ENCODE measurements at places on chromosomes 12 and 14.

GRCh38 chr12:75665216-75665615 is 153.8 kb upstream of the KRR1 start:
- peak; percentile 63 for DNase-seq

DNA sequence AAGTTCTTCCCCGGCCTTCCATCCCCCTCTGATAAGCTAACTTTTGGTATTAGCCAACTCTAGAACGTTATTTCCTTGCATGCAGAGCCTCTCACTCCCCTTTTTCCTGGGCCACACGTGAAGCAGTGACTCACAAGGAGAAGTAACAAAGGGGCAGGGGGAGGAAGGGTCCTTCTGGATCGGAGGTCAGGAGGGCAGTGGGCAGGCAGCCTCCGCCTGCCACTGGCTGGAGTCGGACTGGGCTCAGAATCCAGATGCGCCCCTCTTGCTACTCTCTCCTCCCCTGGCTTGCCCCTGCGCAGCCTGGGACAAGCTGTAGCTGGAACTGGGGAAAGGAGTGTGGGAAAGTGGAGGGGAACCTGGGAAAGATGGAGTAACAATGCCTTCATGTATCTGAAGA is 55.0 kb downstream of the TPCN1 start:
- no peak for DNase-seq

DNA sequence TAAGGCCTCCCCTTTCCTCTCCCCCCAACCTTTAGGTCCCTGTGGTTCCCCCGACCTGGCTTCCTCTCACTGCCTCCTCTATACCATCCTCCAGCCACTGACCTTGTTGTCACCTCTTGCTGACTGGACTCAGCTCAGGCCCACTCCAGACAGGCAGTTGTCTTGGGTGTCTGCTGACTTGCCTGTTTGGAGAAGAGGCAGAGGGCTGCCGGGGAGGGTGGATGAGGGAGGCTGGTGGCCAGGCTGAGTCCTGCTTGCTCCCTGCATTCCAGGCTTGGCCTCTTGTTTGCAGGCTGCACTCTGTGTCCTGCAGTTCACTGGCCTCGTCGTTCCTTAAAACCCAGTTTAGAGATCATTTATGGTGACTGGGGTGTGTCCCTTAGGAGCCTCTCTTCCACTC is 31.0 kb upstream of the RD3L start:
- DNase-seq = no peak

DNA sequence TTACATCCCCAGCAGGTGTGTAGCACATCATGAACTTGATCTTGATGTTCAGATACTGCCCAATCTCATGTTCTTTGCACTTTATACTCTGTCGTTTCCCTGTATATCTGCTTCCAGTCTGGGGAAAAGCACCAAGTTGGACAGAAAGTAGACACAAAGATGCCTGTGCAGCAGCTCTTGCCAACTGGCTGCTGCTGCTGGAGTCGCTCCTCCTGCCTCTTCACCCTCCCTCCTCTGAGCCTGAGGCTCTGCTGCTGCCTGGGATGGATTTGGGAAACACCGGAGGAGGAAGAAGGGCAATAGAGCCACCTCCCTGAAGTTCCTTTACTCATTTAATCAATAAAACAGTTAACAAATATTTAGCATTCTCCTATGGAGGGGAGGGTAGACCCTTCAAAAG is 32.4 kb downstream of the ADCK1 start:
- DNase-seq = no peak

DNA sequence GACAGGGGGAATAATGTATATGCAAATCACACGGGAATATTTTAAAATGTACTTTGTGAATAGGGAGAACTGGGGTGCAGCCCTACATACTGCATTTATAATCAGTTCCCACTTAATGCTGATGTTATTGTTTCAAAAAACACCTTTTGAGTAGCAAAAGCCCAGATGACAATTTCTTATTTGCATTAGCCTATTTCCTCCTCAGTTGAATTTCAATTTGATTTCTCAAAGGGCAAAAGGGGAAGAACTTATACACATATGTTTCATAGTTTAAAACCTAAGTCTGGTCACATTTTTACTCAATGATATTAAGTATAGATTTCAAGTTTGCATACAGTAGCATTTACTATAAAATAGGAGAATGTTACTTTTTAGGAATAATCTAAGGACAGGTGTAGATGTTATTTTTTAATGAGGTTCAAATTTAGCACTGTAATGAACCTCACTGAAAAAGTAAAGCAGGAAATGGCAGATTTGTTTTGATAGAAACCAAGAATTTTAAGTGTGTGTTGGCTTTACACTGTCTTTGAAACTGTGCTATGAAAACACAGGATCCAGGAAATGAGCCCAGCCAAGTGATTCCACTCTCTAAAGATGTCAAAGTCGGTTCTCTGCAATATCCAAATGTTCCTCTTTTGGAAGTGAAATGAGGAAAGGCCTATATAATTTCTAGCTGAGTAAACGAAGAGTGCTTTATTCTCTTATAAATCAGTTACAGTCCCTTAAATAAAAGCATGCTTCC is 367.4 kb downstream of the BTG1 start:
- no peak for DNase-seq

DNA sequence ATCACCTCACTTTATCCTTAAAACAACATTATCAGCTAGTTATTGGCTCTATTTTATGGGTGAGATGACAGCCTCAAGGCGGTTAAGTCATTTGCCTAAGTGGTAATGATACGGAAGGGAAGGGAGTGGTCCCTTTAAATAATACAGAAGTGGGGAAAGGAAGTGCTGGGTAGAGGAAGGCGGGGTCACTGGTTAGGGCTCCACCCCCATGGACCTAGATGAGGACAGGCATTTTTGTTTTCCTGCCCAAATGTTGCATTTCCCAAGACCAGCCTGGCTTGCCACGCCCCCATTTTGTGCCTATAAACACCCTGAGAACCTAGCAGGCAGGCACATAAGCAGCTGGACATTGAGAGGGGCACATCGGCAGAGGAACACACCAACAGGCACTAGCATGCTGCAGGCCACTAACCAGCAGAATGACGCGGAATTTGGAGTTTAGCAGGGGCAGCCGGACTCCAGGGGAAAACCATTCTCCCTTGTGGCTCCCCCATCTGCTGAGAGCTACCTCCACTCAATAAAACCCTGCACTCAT is 100.9 kb downstream of the EPS8 start:
- peak; percentile 88 for DNase-seq

Data from H4 (cell line).